ENCODE measurements at places on chromosomes 4 and X. TPM values are rescaled to one million over a fixed set of nuclear protein-coding genes. Genes with fewer than 3 reads are reported as not detected.
A peak's percentile ranks its signal among the peaks of the same experiment; 100 is the strongest.

GRCh38 chrX:9278475-9279233, 186.2 kb upstream of the TBL1X start:
- no peak for DNase-seq

DNA sequence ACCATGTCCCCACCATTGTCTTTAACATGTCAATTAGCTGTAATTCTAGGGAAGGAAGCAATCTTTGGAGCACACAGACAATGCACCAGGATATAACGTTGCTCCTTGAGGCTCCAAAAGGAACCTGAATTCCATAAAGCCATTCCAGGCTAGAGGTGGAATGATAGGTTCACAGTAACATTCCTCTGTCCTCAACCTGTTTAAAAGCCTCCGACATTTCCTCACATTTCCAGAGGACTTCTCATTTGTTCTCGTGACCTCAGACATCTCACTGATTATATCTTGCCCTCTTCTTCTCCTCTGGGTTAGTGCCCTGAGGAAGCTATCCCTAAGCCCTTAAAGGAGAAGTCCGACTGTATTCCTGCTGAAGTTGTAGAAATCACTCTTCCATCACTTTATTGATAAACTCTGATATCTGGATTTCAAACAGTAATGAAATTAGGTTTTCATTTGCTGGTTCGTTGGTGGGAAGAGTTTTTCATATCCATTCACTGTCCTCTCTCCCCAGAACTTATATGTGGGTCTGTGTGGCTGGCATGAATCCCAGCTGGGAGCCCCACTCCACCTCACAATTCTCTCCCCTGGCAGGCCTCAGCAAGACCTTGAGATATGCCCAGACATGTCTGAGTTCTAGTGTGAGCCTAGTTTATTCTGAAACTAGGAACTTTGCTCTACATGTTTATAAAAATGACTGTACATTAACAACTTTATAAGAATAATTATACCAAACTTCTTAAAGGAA, 44.2 kb upstream of the PRSS12 start:
- no peak for DNase-seq

- DNase-seq = no peak
Measured at GRCh38 chr4:140717313-140717712, 38.9 kb downstream of the TBC1D9 start.

GRCh38 chrX:118974088-118974907, at the start of gene LONRF3:
LONRF3 (plus strand) TSS chrX:118974618; CDS start chrX:118974781, 163 bp downstream.
- peak; percentile 94 for DNase-seq

DNA sequence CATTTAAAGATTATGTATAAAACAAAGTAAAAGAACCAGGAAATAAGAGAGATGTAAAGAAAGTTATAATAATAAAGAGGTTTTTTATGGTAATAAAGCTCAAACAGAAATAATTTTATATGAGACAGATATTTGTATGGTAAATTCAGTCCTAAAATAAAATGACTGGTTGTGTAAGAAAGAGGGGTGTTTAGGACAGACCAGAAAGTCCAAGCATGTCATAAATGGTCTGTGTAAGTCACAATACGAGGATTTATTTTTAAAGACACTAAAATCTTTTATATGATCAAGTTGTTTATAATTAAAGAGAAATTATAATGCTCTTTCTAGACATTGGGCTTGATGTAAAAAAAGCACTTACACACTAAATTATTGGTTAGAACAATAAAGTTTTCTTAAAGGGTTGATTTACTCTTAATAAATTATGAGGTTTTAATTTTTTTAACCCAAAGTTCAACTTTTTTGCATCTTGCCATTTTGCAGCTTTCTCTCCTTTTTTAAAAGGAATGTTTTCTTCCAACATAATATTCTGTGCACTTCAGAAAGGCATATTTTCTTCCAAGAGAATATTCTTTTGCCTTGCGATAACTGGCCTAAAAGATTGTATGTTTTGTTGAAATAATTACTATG, 61.9 kb upstream of the TCEAL2 start:
- DNase-seq = no peak

DNA sequence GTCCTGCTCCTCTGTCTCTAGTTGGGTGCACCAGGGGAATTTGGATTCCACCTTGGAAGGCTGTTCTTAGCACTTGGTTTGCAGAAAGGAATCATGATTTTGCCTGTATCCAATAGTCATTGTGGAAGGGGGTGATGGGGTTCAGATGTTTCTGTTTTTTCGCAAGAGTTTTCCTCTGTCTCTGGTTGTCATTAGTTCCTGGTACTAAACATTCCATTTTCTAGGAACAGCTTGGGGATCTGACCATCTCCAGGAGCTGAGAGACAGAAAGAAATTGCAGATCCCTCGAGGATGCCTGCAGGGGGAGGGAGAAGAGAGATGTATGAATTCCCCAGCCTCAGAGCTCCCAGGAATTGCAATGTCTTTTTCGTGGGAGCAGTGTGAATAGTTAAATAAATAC, 70.9 kb downstream of the CYTL1 start:
- no peak for DNase-seq

- no peak for DNase-seq
Measured at GRCh38 chr4:113639326-113639725, 122.2 kb downstream of the CAMK2D start.

- DNase-seq = no peak
Measured at GRCh38 chrX:64853424-64853823, 122.8 kb downstream of the ZC4H2 start.

GRCh38 chr4:41213625-41214135, 662 bp downstream of the APBB2 start:
- DNase-seq = peak; percentile 73

The FAM149A gene
- total RNA-seq = 14.6 TPM
